ENCODE measurements at places on chromosomes 7 and 10.

GRCh38 chr10:36163827-36164226 lies 521.7 kb upstream of the FZD8 start:
- no peak for DNase-seq

- no peak for DNase-seq
Observed at GRCh38 chr7:41298409-41298808, 404.5 kb downstream of the INHBA start.

- DNase-seq = no peak
Observed at GRCh38 chr7:101950450-101951119, 133.2 kb downstream of the CUX1 start.

- DNase-seq = no peak
Observed at GRCh38 chr10:34746094-34746493, 69.0 kb downstream of the PARD3 start.

DNA sequence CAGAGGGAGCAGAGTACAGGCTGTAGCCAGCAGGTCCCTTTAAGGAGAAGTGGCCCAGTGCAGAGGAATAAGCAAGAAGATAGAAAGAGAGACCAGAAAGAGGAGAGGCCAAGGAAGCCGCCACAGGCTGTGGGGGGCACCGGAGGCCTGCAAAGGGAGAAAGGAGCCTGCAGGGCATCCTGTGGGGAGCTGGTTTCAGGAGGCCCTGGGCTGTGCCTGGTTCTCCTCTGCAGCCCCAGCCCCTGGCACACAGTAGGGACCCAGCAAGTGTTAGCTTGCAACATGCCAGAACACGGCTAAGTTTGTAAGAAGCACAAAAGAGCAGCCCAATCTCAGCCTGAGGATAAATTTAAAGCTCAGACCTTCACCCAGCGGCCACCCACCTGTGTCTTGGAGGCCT lies 12.3 kb upstream of the C10orf71 start:
- no peak for DNase-seq

GRCh38 chr10:71829171-71829570 lies 21.9 kb downstream of the PSAP start:
- DNase-seq = no peak

DNA sequence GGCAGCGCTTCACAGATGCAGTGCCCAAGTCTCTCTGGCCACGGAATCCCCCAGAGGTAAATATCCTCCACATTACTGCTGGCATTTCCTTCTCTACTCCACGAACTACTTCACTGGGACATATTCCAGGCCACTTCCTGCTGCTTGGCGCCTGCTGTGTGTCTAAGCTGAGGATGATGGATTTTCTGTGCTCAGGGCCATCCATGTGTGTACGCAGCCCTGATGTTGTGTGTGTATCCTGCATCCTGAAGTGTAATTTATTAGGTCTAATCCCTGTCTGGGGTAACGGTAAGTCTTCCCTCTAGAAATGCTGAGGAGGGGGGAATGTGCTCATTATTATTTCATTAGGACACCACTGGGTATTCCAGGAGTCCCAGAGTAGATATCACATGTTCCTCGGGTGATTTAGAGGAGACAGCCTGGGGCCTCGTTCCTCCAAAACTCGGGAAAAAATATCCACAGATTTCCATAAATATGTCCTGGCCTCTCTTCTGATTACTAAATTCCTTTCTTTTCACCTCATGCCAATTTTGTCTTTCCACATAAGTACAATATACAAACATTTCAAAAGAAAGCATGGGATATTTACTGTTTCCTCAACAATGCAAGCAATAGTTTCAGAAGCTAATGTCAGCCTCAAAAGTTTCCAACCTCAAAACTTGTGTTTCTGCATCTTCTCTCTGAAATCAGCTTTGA lies 25.5 kb upstream of the HABP2 start:
- no peak for DNase-seq

DNA sequence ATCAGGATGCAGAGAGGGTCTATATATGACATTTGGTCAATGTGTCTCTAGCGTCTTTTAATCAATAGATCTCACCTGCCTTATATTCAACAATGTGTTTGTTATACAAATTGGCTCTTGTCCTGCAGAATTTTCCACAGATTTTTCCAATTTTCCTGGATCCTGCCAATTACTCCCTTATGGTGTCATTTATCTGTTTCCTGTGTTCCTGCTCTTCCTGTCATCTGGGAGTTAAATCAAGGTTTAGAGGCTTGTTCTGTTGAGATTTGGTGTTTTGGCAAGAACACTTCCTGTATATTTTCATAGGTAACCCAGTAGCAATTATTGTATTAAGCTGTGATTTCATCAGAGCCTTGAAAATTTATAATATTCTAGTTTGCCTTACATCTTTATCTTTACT lies 8.8 kb upstream of the C10orf71 start:
- no peak for DNase-seq

- DNase-seq = peak; percentile 42
Observed at GRCh38 chr10:120221873-120222485, 235.0 kb upstream of the PLPP4 start.

- no peak for DNase-seq
Observed at GRCh38 chr7:133428876-133429275, 176.0 kb downstream of the EXOC4 start.

DNA sequence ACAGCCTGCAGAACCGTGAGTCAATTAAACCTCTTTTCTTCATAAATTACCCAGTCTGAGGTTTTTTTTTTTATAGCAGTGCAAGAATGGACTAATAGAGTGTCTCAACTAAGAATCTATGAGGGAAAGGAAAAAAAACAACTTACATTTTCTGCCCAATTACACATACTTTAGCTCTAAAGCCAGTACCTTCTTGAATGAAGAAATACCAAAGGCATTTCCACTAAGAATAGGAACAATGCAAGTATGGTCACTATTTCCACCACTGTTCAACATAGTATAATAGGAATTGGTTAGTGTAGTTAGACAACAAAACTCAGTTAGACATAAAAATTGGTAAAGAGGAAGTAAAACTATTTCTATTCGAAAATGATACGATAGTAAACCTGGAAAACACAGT lies 37.6 kb downstream of the MICU1 start:
- DNase-seq = no peak

DNA sequence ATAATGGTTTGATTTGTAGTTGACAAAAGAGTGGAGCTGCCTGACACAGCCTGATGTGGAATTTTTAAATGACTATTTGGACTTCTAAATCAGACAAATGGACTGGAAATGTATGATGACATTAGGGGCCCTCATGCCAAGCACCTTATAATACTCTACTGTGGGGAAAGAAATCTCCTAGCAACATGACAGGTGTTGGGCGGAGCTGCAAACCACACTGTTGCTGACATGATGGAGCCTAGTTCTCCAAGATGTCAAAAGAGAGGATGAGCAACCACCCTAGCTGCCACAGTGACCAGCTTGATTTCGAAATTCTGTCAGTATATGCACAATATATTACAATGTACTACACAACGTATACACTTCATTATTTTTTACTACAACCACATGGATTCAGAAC lies 65.8 kb downstream of the RHOBTB1 start:
- DNase-seq = peak; percentile 44

GRCh38 chr10:37700886-37701780 lies 156.3 kb downstream of the ZNF248 start:
- DNase-seq = no peak

DNA sequence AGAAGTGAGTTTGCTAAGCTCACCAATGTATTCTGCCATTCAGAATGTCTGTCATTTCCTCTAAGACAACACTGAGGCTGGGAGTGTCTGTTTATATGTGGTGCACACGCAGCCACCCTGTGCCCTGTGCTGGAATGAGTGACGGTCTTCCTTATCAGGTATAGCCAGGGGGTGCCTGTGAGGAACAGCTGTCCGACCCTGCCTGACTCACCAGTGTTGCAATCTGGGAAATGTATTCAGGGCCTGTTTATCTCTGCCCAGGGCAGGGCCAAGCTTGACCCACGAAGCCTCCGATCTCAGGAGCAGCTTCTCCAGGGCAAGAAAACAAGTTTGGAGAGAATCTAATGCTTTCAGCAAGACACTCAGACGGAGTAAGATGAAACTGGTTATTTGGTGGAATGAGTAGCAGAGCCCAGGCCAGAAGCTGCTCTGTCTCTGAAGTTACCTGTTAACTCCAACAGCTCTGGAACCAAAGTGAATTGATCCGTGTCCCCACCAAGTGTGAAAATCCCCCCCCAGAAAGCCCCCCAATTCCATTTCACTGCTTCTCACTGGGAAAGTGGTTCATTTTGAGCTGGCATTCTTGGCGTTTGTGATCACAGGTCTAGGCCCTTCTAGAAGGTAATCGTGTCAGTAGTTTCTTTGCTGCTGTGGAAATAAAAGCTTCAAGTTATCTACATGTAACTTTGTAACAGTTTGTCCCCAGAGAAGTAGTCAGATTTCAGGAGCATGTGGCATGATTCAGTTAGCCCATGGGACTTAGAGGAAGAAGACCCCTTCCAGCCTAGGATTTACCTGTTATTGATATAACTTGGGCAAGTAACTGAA lies 6.1 kb upstream of the UBE2H start:
- DNase-seq = peak; percentile 77

- DNase-seq = no peak
Observed at GRCh38 chr10:34121781-34122622, 693.1 kb downstream of the PARD3 start.

GRCh38 chr7:28405662-28406061 lies 6.7 kb upstream of the CREB5 start:
- DNase-seq = no peak

DNA sequence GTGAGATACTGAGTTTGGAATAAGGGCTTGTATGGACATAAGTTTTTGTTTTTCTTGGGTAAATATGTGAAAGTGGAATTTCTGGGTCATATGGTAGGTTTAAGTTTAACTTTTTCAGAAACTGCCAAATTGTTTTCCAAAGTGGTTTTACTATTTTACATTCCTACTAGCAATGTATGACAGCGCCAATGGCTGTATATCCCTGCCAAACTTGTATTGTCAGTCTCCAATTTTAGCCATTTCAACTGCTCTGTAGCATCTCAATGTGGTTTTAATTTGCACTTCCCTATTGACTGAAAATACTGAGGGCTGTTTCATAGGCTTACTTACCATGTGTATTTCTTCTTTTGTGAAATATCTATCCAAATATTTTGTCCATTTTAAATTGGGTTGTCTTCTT lies 90.5 kb upstream of the ZNF32 start:
- DNase-seq = no peak

- DNase-seq = peak; percentile 86
Observed at GRCh38 chr7:106111655-106112117, 426 bp downstream of the SYPL1 start.

DNA sequence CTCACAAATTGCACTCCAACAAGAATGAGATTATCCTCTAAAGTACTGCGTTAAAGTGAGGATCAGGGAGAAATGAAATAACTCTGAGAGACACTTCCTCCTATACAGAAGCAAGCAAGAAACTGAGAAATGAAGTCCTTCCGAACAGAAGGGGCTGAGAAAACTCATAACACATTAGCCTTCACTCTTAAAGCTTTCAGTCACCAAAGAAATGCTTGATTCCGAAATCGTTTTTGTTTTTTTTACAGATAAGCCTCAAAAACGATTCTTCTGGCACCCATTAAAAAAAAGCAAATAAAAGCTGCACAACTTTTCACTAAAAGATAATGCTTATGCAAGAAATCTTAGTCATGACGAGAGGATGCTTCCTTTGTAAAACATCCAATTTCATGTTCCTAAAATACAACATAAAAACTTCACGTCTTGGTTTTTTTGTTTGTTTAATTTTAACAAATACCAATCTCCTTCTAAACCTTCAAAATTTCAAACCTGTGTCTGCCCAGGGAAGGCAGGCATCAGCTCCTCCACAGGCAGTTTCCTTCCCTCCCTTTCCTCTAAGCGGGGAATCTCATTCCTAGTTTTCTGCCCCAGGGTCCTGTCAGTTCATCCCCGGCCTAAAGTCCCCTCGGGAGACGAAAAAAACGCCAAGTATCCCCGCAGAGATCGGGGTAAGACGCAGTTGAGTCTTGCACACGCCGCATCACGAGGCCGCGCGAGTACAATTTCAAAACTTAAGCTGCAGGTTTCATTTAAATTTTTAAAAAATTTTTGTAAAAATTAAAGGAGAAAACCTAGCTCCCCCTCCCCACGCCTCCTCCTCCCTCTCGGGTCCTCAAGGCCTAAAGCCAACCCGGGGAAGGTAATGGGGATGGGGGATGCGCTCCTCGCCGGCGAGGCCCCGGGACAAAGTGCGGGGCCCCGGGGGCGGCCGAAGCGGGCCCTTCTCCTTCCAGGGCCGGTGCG lies 1.1 kb downstream of the BAZ1B start:
- peak; percentile 21 for DNase-seq
